ENCODE measurements at places on chromosomes 1 and 21.
A peak's percentile ranks its signal among the peaks of the same experiment; 100 is the strongest.

DNA sequence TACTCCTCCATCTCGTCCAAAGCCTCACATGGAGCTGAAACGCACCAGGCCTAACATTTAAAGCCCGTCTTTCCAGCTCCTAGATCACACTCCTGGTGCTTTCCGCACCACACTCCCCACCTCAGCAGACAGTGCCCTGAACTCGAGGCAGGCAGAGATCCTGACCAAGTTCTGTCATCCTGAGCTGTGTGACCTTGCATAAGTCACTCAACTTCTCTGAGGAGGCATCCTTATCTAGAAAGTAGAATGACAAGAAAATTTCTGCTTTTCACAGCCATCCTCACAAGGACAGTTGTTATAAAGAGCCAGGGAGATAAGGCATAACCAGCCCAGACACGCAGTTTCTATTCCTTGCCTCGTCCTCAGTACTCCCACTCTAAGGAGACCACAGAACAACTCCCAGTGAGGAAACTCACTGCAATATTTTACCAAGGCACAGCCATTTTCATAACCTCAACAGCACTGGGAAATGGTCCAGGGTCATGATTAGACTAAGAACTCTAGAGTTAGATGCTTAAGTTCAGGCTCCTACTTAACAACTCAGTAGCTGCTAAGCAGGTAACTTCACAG, 3.1 kb downstream of the LRP8 start:
- H3K27ac ChIP-seq, result no peak overlapping the region
- H3K27me3 ChIP-seq, result no peaks in the 10 kb centered on the region
- no peak for DNase-seq
- no peaks in the 10 kb centered on the region for H3K36me3 ChIP-seq
- H3K4me3 ChIP-seq, result no peak overlapping the region

- peaks cover 38% of the 10 kb centered on the region for H3K4me1 ChIP-seq
- peak overlapping the region; percentile 30 for H3K27ac ChIP-seq
- no peaks in the 10 kb centered on the region for H3K27me3 ChIP-seq
- DNase-seq, result no peak
- peak overlapping the region; percentile 94 for H3K4me3 ChIP-seq
Observed at GRCh38 chr1:25821630-25822091, 1.9 kb downstream of the MTFR1L start.

GRCh38 chr1:115324649-115325420, 13.2 kb downstream of the NGF start:
- no peaks in the 10 kb centered on the region for H3K36me3 ChIP-seq
- peak overlapping the region; percentile 82 for H3K27ac ChIP-seq
- H3K27me3 ChIP-seq, result no peaks in the 10 kb centered on the region
- no peak for DNase-seq
- no peak overlapping the region for H3K4me3 ChIP-seq

- no peak for DNase-seq
- peaks cover 60% of the 10 kb centered on the region for H3K4me1 ChIP-seq
- no peak overlapping the region for H3K4me3 ChIP-seq
- no peaks in the 10 kb centered on the region for H3K27me3 ChIP-seq
- H3K27ac ChIP-seq, result no peak overlapping the region
Observed at GRCh38 chr1:47582891-47583608, 145.2 kb downstream of the FOXD2 start.

GRCh38 chr1:217191441-217191840, 439.4 kb downstream of the GPATCH2 start:
- H3K4me3 ChIP-seq, result no peak overlapping the region
- DNase-seq, result no peak
- no peaks in the 10 kb centered on the region for H3K36me3 ChIP-seq

- H3K36me3 ChIP-seq, result no peaks in the 10 kb centered on the region
- H3K4me3 ChIP-seq, result no peak overlapping the region
- no peaks in the 10 kb centered on the region for H3K27me3 ChIP-seq
- DNase-seq, result no peak
- H3K4me1 ChIP-seq, result no peaks in the 10 kb centered on the region
Observed at GRCh38 chr21:45857761-45858160, 123.8 kb upstream of the COL6A1 start.

- peaks cover 23% of the 10 kb centered on the region for H3K4me1 ChIP-seq
- no peak overlapping the region for H3K27ac ChIP-seq
- H3K36me3 ChIP-seq, result no peaks in the 10 kb centered on the region
- DNase-seq, result no peak
Observed at GRCh38 chr1:12640237-12640957, 3.5 kb upstream of the AADACL4 start.

DNA sequence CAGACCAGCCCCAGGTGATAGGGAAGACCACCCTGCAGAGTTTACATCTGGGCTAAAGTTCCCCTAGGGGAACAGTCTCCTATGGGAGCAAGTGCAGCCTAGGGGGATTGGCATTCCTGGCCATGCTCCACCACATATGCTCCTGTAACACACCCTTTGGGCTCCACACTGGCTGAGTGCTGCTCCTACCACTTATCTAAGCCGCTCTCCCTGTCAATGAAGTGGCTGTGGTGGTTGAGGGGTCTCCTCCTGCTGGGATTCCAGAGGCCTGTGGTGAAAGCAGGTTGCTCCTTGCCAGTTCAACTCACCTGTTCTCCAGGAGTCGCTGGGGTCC, 51.1 kb downstream of the COL24A1 start:
- H3K4me3 ChIP-seq, result no peak overlapping the region
- DNase-seq, result no peak
- no peaks in the 10 kb centered on the region for H3K4me1 ChIP-seq

- no peaks in the 10 kb centered on the region for H3K36me3 ChIP-seq
- no peak overlapping the region for H3K27ac ChIP-seq
Observed at GRCh38 chr1:244076740-244077139, 25.7 kb downstream of the ZBTB18 start.

- peaks cover 31% of the 10 kb centered on the region for H3K36me3 ChIP-seq
- no peaks in the 10 kb centered on the region for H3K27me3 ChIP-seq
- no peak overlapping the region for H3K4me3 ChIP-seq
- H3K4me1 ChIP-seq, result peaks cover 18% of the 10 kb centered on the region
Observed at GRCh38 chr1:151981178-151981525, 12.5 kb downstream of the S100A10 start.

DNA sequence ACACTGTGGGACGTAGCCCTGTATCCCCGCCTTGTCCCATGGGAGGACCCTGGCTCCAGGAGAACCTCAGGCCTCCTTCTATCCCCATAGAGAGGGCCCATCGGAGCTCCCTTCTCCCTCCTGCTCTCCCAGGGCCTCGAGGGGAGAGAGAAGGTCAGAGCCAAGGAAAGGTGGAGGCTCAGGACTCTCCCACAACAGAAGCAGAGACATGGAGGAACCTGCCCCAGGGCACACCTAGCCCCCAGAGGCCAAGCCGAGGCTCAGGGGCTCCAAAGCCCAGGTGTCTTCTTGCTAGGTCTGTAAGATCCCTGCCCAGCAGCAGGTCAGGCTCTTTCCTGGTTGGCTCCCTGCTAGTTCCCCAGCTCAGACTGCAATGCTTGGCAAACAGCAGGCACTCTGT, 34.4 kb upstream of the ARF1 start:
- no peak overlapping the region for H3K27ac ChIP-seq
- H3K27me3 ChIP-seq, result no peaks in the 10 kb centered on the region
- no peak for DNase-seq
- H3K36me3 ChIP-seq, result no peaks in the 10 kb centered on the region
- H3K4me1 ChIP-seq, result no peaks in the 10 kb centered on the region

DNA sequence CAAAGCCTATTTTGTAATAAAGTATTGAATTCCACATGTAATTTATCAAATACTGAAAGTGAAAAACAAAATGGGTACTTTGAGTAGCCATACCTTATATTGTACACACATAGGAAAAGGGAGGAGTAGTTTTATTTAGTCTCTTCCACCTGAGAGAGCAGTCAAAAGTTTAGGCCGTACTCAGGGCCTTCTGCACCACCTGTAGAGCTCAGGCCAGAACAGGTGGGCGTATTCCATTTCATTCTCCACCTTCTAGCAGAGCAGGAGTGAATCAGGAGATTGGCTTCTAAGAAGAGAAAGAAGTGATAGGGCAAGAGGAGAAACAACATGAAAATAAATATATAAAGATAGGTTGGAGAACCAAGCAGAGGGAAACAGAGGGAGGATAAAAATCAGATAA, 44.0 kb downstream of the TRAF5 start:
- H3K4me1 ChIP-seq, result peaks cover 12% of the 10 kb centered on the region
- H3K27ac ChIP-seq, result peak overlapping the region; percentile 30
- H3K36me3 ChIP-seq, result peaks cover 29% of the 10 kb centered on the region
- H3K27me3 ChIP-seq, result no peaks in the 10 kb centered on the region
- H3K4me3 ChIP-seq, result no peak overlapping the region
- DNase-seq, result no peak

DNA sequence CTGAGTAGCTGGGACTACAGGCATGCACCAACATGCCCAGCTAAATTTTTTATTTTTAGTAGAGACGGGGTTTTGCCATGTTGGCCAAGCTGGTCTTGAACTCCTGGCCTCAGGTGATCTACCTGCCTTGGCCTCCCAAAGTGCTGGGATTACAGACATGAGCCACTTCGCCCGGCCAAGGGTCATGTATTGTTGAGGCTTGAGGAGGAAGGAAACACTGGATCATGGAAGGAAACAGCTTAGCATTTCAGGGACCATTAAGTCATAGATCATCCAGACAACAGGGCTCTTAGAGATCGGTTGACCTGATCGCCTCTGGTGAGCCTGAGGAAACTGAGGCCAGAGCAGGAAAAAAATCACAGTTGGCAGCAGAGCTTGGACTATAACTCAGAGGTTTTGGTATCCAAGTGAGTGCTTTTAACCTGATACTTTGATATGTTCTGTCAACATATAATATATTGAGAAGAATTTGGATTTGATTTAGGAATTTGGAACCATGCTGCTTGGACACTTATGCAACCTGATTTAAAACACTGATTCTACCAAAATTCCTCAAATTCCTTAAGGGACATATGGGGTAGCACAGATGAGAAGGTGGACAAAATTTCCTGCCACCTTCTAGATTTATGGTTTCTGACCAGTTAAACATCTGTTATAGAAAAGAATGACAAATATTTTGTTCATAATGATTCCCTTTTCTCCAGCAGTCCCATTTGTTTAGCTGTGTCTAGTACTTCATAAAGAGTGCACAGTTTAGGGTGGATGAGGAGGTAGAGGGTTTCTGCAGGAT, 13.1 kb upstream of the BMP8A start:
- H3K36me3 ChIP-seq, result peaks cover 34% of the 10 kb centered on the region
- H3K4me3 ChIP-seq, result no peak overlapping the region
- no peaks in the 10 kb centered on the region for H3K4me1 ChIP-seq
- H3K27me3 ChIP-seq, result no peaks in the 10 kb centered on the region
- DNase-seq, result no peak

DNA sequence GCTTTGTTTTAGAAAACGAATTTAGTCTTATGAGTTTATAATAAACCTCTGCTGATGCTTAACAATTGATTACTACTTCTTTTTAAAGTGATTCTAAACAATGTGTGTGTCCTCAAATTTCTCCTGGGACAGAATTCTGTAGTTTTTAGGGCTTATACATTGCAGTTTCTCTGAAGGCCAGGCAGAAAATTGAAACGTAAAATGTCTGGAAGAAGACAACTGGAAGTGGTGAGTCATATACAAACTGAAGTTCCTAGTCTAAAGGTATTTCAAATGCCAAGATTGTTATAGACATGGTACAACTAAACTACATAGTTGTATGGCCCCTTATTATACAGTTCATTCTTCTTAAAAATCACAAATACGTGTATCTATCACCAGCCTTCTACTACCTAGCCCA, 30.5 kb upstream of the RC3H1 start:
- DNase-seq, result no peak
- no peak overlapping the region for H3K27ac ChIP-seq
- H3K4me1 ChIP-seq, result no peaks in the 10 kb centered on the region
- H3K4me3 ChIP-seq, result no peak overlapping the region
- no peaks in the 10 kb centered on the region for H3K27me3 ChIP-seq

- peaks cover 14% of the 10 kb centered on the region for H3K36me3 ChIP-seq
- peak overlapping the region; percentile 61 for H3K27ac ChIP-seq
- H3K27me3 ChIP-seq, result no peaks in the 10 kb centered on the region
- no peak for DNase-seq
- no peaks in the 10 kb centered on the region for H3K4me1 ChIP-seq
- H3K4me3 ChIP-seq, result no peak overlapping the region
Observed at GRCh38 chr1:54239035-54239383, 39.0 kb downstream of the MRPL37 start.

GRCh38 chr1:192151176-192151575, 7.1 kb upstream of the RGS18 start:
- no peak overlapping the region for H3K4me3 ChIP-seq
- H3K27ac ChIP-seq, result no peak overlapping the region
- H3K27me3 ChIP-seq, result no peaks in the 10 kb centered on the region
- DNase-seq, result no peak
- no peaks in the 10 kb centered on the region for H3K36me3 ChIP-seq

- H3K4me1 ChIP-seq, result peaks cover 14% of the 10 kb centered on the region
- H3K4me3 ChIP-seq, result no peak overlapping the region
- H3K36me3 ChIP-seq, result no peaks in the 10 kb centered on the region
- no peak for DNase-seq
- H3K27me3 ChIP-seq, result peaks cover 23% of the 10 kb centered on the region
- no peak overlapping the region for H3K27ac ChIP-seq
Observed at GRCh38 chr1:34928066-34928696, 1.3 kb downstream of the DLGAP3 start.

DNA sequence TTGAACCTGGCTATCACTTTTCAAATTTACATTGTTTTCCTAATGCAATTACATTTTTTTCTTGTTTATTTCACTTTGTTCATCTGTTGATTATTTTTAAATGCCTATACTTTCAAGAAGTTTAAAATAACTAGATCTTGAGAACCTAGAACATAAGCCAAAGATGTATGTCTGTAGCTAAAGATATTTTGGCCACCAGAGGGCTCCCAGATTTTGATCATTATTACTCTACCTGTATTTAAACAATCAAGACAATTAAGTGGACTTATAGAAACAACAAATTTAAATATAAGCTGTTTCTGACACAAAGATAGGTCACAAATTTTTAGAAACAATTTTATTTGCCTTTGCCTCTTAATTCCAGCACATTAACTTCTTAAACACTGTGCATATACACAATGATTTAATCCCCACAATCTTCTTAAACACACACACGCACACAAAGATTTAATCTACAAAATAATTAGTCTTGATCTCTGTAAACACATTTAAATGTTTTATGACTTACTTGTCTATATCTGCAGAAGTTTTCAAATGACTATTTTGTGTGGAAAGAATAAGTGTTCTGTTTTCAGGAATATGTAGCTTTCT, 380.0 kb downstream of the DSCAM start:
- no peak for DNase-seq
- H3K27me3 ChIP-seq, result no peaks in the 10 kb centered on the region
- H3K36me3 ChIP-seq, result no peaks in the 10 kb centered on the region
- no peak overlapping the region for H3K27ac ChIP-seq

- peak overlapping the region; percentile 88 for H3K27ac ChIP-seq
- H3K36me3 ChIP-seq, result peaks cover 3% of the 10 kb centered on the region
- no peak for DNase-seq
- peaks cover 72% of the 10 kb centered on the region for H3K4me1 ChIP-seq
- H3K4me3 ChIP-seq, result no peak overlapping the region
Observed at GRCh38 chr1:25564777-25565574, 21.6 kb downstream of the LDLRAP1 start.

- no peak for DNase-seq
- no peaks in the 10 kb centered on the region for H3K27me3 ChIP-seq
- no peaks in the 10 kb centered on the region for H3K36me3 ChIP-seq
- peaks cover 6% of the 10 kb centered on the region for H3K4me1 ChIP-seq
- H3K27ac ChIP-seq, result no peak overlapping the region
- no peak overlapping the region for H3K4me3 ChIP-seq
Observed at GRCh38 chr1:247453245-247453644, 4.7 kb downstream of the OR2B11 start.

All from thoracic aorta (tissue), 2 donors.